Esophagus muscularis mucosa (tissue), 4 donors: ENCODE measurements at places on chromosomes 12 and 14.

- no peak overlapping the region for H3K4me3 ChIP-seq
- no peaks in the 10 kb centered on the region for H3K4me1 ChIP-seq
- no peak for DNase-seq
Measured at GRCh38 chr12:113837084-113837483, 129.0 kb downstream of the RBM19 start.

DNA sequence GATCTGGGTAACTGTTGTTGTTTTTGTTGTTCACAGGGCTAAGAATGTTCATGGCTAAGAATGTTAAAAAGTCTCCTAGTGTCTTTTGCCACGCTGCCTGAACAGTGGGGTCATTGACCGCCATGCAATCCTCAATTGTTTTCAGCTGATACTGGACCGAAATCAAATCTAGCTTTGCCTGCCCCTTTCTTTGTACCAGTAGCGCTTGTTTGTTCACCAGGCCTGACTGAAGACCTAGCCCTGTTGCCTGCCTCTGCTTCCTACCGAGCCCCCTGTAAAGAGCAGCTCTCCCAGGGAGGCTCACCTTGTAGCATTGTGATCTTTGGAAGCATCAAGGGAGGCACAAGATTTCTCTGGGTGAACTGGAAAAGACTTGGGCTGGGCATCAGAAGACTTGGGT is 6.7 kb downstream of the PSEN1 start:
- no peaks in the 10 kb centered on the region for H3K27me3 ChIP-seq
- no peak overlapping the region for H3K27ac ChIP-seq
- peaks cover 32% of the 10 kb centered on the region for H3K4me1 ChIP-seq
- DNase-seq, result no peak
- H3K4me3 ChIP-seq, result no peak overlapping the region
- peaks cover 5% of the 10 kb centered on the region for H3K36me3 ChIP-seq

DNA sequence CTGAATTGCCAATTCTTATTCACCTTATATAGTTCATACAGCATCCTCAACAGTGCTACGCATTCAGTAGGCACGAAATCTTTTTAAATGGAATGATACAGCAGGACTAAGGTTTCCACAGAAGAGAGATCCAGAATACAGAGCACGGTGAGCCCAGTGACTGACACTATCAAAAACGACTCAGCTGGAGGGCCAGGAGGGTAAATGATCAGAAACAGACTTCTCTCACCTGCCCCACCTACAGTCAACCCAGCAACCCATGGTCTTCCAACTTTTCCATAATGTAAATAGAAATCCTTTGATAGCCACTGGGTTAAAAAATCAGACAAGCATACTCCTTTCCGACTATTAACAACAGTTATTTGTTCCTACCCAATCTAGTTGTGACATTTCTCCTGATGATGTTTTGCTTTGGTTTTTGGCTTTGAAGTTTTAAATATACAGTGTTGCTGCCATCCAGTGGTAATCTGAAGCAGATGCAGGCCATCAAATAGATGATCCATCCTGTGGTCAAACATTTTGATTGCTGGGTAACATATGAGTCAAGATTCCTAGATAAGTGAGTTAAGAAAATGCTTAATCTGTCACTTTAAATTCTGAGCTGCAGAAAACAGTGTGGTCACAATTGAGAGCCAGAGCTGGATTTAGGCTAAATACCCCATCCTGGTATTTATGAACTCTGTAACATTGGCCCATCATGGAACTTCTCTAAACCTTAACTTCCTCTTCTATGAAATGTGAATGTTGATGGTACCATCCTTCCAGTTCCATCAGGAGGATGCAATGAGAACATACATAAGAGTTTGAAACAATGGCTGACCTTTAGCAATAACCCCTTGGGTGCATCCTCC is 42.0 kb downstream of the GPHB5 start:
- H3K27ac ChIP-seq, result no peak overlapping the region
- no peak overlapping the region for H3K4me3 ChIP-seq
- H3K36me3 ChIP-seq, result no peaks in the 10 kb centered on the region
- no peaks in the 10 kb centered on the region for H3K27me3 ChIP-seq

DNA sequence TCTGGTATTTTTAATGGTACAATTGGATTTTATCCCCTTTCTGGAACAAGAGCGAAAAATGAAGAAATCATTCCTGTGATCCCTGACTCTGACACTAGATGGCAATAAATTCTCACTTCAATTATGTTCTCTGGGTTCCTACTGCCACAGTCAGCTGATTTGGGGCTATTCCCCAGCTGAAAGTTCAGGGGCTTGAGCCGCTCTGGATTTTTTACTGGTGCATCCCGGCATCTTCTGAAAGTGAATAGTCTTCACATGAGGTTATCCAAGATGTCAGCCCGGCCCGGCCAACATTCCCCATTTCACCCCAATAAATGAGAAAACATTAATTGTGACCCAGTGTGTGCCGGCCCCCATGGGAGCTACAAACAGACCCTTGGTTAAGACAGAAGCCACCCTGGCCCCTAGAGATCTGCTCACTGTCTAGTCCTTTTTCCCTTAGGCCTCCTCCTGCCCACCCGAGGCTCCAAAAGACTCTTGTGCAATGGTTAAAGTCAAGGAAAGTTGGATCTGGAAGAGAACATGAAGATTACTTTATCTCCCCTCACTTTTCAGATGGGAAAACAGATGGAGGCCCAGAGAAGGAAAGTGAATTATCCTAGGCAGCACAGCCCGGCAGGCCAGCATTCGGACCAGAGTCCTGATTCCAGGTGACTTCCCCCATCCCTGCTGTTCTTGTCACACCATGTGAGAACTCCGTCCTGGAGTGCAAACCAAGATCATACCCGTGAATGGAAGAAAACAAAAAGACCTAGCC is 20.8 kb downstream of the CKAP4 start:
- H3K27ac ChIP-seq, result no peak overlapping the region
- H3K4me3 ChIP-seq, result no peak overlapping the region

DNA sequence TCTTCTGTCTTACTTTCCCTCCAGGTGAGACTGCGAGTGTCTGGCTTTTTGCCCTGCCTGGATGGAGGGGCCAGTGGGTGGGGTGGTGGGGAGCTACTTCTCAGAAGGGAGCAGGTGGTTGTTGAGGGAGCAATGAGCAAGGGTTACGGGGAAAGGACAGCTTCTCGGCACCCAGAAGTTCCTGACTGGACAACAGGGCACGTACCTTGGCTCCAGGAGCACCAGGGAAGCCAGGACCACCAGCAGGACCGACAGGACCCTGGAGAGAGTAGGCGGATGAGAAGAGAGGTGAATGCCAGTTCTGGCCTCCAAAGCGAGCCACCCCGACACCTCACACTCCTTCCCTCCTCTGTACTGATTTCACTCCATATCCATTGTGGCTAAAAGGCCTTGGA is 15.3 kb downstream of the COL2A1 start:
- DNase-seq, result no peak
- no peak overlapping the region for H3K4me3 ChIP-seq
- H3K36me3 ChIP-seq, result no peaks in the 10 kb centered on the region
- H3K27ac ChIP-seq, result no peak overlapping the region
- no peaks in the 10 kb centered on the region for H3K4me1 ChIP-seq
- H3K27me3 ChIP-seq, result no peaks in the 10 kb centered on the region

DNA sequence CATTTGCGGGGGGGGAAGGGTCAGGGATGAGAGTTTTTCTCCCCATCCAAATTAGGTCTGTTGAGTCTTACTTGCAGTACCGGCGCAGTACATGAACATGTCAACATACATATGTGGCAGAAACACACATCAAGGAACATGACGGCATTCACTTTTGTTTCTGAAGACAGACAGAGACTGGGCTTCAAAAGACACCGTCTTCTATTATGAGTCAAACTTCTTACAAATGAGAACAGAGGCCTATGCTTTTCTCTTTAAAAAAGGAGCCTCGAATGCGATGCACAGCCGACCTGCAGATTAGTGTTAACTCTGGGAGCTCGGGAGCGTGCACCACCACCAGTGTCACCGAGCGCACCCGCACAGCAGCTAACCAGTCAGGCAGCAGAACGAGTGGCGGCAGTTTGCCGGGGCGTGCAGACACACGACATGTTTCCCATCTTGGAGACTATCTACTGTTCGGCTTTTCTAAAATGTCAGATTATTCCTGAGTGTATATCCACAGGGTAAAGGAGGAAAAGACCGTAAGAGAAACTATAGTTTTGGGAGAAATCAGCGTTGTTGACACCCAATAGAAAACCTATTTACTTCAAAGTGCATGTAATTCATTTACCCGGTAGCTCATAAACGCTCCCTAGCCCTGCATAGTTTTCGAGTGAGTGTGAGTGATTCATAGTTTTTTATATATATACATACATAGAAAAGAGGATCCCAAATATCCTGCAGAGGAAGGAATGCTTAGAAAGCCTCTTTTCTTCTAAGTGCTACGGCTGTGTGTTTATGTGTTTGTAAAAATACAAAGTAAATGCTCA is 33.0 kb downstream of the UBR7 start:
- H3K36me3 ChIP-seq, result peaks cover 56% of the 10 kb centered on the region
- H3K27me3 ChIP-seq, result no peaks in the 10 kb centered on the region
- H3K4me1 ChIP-seq, result no peaks in the 10 kb centered on the region

DNA sequence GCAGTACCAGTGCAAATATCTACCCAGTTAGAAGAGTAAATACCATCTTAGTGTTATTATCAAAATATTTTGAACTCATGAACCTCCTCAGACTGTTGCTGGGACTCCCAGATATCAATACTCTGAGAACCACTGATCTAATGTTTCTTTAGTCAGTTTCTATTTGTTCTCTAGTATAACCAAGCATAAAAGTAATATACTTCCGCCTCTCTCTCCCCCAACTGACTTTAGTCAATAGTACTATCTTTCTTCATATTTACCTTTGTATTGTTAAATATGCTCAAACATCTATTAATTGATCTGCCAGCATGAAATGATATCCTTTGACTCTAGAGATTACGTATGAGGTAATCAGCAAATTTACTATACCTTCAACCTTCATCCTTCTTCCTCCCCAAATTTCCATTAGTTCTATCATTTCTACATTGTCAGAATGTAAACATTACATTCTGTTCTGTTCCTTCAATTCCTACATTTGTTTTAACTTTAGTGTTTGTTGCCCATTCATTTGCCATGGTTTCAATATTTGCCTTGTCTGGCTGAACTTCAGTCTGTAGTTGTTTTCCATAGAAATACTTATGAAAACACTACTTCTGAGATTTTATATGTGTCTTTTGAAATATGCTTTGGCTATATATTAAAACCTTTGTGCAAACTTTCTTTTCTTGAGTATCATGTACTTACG is 192.5 kb upstream of the PDE3A start:
- H3K27ac ChIP-seq, result no peak overlapping the region
- no peaks in the 10 kb centered on the region for H3K36me3 ChIP-seq
- DNase-seq, result no peak
- no peak overlapping the region for H3K4me3 ChIP-seq
- no peaks in the 10 kb centered on the region for H3K4me1 ChIP-seq
- H3K27me3 ChIP-seq, result no peaks in the 10 kb centered on the region

DNA sequence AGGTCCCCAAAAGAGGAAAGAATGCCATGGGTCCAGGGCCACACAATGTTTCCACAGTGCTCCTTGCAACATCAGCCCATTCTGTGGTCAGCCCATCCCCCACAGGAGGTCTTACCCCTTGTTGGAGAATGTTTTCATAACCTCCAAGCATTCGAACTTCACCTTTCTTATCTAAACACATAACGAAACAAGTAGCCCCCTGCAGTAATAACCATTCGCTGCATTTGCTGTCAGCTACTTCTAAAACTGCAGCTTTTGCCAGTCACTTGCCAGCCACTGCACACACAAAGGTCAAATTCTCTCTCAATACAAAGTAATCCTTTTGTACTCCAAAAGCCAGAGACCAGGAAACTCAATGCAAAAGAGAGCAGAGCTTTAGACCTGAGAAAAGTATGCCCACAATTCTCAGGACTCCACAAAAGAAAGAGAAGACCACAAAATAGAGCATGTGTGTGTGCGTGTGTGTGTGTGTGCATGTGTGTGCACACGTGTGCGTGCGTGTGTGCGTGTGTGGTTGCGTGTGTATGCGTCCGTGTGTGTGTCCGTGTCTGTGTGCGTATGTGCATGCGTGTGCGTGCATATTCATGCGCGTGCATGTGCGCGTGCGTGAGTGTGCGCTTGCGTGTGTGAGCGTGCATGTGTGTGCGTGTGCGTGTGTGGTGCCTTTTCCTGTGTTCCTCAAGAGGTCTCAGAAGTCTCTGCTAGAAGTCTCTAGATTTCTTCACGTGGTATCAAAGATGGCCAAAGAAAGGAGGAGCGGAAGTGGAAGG is 31.7 kb upstream of the NINJ2 start:
- no peak overlapping the region for H3K27ac ChIP-seq
- no peak overlapping the region for H3K4me3 ChIP-seq
- DNase-seq, result no peak

- H3K36me3 ChIP-seq, result no peaks in the 10 kb centered on the region
- H3K27ac ChIP-seq, result no peak overlapping the region
- no peak for DNase-seq
Measured at GRCh38 chr14:53810221-53810620, 146.4 kb downstream of the BMP4 start.

- no peaks in the 10 kb centered on the region for H3K27me3 ChIP-seq
- no peak overlapping the region for H3K4me3 ChIP-seq
- no peak for DNase-seq
- peak overlapping the region; percentile 77 for H3K27ac ChIP-seq
- peaks cover 93% of the 10 kb centered on the region for H3K4me1 ChIP-seq
Measured at GRCh38 chr14:99744873-99745224, 48.4 kb upstream of the EML1 start.

DNA sequence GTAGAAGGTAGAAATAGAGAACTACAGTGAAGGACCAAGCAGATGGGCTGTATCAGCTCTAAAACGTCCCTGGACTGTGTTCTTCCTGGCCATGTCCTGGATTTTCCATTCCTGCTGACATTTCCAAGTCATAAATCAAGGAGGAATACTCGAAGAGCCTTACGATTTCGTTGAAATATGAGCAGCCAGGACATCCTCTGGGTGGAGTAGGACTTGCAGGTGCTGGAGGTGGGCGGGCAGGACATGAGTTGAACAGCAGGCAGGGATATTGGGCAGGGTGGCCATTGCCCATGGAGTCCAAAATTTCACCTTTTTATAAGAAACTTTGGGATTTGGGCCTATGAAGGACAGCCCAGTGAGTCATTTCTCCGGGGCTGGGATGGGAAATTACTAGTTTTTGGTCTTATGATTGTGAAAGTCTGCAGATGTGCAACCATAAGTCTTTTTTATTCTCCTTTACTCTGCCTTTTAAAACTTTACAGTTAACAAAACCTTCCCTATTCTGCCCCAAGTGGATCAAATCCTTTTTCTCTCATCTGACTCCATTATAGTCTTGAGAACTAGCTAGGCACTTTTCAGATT is 88.8 kb downstream of the TMX1 start:
- H3K27me3 ChIP-seq, result no peaks in the 10 kb centered on the region
- no peak overlapping the region for H3K4me3 ChIP-seq
- no peaks in the 10 kb centered on the region for H3K36me3 ChIP-seq
- peaks cover 38% of the 10 kb centered on the region for H3K4me1 ChIP-seq

DNA sequence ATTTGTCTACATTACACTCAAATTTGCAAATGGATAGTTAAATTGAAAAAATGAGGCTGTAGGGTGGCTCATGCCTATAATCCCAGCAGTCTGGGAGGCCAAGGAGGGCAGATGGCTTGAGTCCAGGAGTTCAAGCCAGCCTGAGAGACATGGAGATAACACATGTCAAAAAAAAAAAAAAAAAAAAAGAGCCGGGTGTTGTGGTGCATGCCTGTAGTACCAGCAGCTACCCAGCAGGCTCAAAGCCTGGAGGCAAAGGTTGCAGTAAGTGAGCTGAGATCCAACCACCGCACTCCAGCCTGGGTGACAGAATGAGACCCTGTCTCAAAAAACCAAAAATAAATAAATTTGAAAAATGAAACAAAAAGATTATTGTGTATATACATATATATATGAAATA is 119.9 kb upstream of the MGAT4C start:
- no peaks in the 10 kb centered on the region for H3K27me3 ChIP-seq
- no peak overlapping the region for H3K4me3 ChIP-seq
- DNase-seq, result no peak
- H3K36me3 ChIP-seq, result no peaks in the 10 kb centered on the region
- H3K4me1 ChIP-seq, result no peaks in the 10 kb centered on the region
- H3K27ac ChIP-seq, result no peak overlapping the region
